Mucosa of descending colon (tissue), 3 donors: ENCODE measurements at places on chromosomes 12 and 14.

GRCh38 chr14:92653162-92653651 lies 95.2 kb downstream of the LGMN start:
- DNase-seq: no peak

DNA sequence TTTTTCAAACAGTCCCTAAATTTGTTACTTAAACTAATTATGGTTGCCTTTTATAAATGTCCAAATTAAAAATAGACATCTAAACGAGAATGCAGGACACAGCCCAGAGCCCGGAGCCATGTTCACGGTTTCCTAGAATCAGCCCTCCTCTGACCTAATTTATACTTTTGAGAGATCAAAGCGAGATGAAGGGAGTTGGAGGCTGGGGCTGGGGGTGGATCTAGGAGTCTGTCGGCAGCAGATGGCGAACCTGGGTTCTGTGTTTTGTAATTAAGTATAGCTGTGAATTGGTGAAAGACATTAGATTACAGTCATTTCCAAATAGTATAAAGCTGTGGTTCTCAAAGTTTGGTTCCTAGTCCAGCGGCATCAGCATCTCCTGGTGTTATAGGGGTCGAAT lies 210.1 kb downstream of the SLC41A2 start:
- no peak for DNase-seq

- DNase-seq: no peak
Measured at GRCh38 chr14:83798421-83798820, 1731.5 kb upstream of the FLRT2 start.

- DNase-seq: no peak
Measured at GRCh38 chr12:12845794-12846243, 32.7 kb downstream of the DDX47 start.

GRCh38 chr12:118959348-118959747 lies 22.0 kb upstream of the SRRM4 start:
- DNase-seq: no peak

DNA sequence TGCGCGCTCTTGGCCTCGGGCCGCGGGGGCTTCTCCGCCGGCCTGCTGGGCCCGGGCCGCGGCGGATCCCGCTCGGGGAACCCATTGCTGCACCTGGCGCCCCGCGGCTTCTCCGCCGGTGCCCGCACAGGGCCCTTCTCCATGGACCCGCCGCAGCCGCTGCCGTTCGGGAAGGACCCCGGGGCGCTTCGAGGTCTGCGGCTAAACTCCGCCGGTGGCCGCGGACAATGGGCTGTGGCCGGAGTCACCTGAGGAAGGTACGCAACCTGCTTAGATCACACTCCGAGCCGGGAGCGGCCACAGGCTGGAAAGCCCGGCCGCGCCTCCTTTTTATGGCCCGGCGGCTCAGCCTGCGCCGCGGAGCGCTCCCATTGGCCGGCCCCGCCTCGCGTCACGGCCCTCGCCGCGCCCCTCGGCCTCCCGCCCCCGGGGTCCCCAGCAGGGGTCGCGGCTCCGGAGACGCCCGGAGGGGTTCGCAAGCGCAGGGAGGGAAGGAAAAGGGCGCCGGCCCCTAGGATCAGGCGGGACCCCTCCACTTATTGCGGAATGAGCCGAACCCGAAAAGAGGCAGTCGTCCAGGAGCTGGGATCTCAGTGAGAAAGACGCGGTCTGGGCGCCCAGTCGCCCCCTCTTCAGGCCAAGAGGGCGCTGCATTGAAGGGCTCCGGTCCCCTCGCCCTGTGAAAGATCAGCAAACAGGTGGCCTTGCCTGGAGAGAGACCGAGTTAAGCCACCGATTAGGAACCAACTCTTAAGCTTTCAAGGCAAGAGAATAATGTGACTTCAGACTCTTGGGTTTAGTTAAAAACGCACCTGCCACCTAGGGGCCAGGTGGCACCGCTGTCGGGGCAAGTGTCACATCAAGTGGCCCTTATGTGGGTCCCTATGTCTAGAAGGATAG lies at the start of gene GCH1:
TSS of gene GCH1 (minus strand) at position 306 of the 900 bp plus-strand sequence. CDS start at position 143, 163 bp downstream.
- DNase-seq: peak; percentile 90

DNA sequence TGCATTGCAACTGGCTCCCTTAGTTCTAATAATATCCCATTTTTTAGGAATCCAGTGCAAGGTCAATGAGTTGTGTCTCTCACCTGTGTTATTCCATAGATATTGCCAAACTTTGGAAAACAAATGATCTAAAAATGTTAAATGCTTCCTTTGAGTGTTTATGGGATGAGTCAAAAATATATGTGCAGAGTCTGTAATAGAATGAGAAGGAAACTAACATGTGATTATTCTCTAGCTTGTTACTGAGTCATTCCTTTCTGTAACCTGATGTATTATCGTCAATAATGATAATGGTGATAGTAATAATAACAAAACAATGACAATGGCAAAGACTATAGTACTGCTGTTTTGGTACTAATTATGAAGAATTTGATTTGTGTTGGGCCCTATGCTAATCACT lies 11.5 kb downstream of the ACSS3 start:
- no peak for DNase-seq

DNA sequence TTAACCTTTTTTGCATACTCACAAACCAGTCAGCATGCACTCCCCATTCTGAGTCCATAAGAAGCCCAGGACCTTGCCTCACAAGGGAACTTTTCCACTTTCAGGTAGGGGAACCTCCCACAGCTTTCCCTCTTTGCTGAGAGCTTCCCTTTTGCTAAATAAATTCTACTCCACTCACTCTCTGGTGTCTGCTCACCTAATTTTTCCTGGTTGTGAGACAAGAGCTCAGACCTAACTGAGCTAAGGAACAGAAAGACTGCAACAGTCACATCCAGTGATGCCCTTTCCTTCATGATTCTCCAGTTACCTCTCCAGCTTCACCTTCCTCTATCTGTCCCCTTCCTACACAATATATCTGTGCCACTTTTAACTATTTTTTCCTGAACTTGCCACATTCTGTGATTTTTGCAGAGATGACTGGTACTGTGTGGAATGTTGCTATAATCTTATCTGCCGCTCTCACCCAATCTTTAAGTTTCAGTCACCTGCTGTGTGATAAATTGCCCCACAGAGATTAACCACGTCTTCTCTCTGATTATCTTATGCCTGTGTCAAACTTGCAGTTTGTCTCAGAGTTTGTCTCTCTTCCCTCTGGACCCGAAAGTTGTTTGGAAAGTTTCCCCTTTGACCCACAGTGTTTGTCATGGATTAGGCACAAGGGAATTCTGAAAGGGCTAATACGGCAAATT lies 737.1 kb upstream of the FLRT2 start:
- no peak for DNase-seq
